ENCODE measurements at places on chromosomes 1 and 21.

- DNase-seq = no peak
Measured at GRCh38 chr1:4784761-4785160, 130.4 kb downstream of the AJAP1 start.

DNA sequence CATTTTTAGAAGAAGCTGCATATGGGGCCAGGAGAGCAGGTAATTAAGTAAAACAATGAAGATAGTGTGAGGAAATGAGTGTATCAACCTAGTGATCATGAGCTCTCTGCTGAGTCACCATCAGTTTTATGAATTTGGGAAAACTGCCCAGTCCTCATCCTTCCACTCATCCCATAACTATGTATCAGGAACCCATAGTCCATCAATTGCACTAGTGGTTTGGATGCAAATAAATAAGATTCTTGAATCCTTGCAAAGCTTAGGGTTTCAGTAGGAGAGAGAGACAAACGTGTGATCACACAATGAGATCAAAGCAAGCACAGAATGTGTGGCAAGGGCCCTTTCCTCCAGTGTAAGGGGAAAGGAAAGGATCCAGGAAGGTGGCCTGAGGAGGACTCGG, 145.6 kb downstream of the ZZZ3 start:
- DNase-seq = no peak

DNA sequence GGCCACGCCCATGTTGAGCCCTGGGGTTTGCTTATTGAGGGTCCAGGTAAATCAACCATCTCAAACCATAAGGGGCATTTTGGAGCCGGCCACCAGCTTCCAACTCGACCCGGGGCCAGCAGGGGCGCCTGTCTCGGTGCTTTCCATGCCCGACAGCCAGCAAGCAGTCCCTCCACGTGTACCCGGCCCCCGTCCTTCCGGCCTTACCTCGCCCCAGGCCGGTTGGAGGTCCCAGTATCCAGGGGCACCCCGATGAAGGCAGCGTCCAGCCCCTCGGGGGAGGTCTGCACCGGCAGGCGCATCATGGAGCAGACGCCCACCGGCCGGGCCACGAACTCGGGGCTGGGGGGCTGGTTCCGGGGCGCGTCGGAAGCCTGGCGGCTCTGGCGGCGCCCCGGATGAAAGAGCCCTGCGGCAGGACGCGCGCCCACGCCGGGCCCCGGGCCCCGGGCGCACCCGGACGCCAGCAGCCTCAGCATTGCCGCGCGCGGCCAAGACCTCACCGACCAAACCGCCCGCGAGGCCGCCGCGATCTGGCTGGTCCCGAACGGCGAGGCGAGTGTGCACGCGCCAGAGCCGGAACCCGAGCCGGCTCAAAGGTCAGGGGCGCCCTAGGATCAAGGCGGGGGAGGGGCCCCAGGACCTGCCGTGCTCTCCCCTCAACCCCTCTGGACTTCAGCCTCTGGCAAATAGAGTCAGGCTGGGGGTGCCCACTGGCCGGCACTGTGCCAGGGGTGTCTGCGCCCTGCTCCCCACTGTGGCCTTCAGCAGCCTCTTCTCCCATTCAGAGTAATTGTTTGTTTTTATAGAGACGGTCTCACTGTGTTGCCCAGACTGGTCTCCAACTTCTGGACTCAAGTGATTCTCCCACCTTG, at the start of gene AGMAT:
Gene AGMAT, minus strand, starts transcription at position 563 of the 875 bp plus-strand sequence. Its CDS starts 84 bp downstream, at position 479.
- peak; percentile 74 for DNase-seq

- DNase-seq = no peak
Measured at GRCh38 chr1:18743233-18743632, 112.6 kb downstream of the PAX7 start.

DNA sequence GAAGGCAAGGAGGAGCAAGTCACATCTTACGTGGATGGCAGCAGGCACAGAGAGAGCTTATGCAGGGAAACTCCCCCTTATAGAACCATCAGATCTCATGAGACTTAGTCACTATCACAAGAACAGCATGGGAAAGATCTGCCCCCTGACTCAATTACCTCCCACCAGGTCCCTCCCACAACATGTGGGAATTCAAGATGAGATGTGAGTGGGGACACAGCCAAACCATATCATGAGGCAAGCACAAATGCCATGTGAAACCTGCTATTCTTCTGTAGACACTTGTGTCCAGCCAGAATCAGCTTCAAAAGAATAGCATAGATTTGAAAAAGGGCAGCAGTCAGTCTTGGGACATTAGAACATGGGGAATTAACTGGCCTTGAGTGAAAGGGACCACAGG, 32.2 kb upstream of the UBE2U start:
- DNase-seq = no peak
